ENCODE measurements at places on chromosomes 3 and 15. TPM values are rescaled to one million over a fixed set of nuclear protein-coding genes. Genes with fewer than 3 reads are reported as not detected.

DNA sequence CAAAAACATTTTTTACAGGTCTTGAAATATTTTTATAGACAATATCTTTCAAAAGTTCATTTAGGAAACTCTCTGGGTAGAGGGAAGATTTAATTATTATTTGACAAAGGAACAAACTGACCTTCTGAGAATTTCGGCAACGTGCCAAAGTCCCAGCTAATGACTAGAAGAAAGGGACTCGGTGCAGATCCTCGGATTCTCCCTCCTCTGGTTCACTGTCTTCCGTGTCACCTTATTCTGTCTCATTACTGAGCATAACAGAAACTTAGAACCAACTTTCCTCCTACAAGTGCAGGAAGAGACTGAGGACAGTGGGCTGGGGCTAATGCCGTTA is 339.1 kb downstream of the MECOM start:
- no peak for DNase-seq

DNA sequence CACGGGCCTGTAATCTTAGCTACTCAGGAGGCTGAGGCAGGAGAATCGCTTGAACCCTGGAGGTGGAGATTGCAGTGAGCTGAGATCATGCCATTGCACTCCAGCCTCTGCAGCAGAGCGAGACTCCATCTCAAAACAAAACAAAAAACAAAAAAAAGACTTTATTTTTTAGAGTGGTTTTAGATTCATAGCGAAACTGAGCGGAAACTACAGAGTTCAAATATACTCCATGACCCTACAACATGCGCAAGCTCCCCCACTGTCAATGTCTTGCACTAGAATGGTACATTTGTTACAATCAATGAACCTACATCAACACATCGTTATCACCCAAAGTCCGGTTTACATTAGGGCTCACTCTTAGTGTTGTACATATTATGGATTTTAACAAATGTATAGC is 2.2 kb upstream of the CRTAP start:
- DNase-seq: no peak

The KLHL25 gene
- total RNA-seq: 6.2 TPM

The TICRR gene
- under 0.01 TPM for total RNA-seq

The ZNF502 gene
- 20.9 TPM for total RNA-seq

DNA sequence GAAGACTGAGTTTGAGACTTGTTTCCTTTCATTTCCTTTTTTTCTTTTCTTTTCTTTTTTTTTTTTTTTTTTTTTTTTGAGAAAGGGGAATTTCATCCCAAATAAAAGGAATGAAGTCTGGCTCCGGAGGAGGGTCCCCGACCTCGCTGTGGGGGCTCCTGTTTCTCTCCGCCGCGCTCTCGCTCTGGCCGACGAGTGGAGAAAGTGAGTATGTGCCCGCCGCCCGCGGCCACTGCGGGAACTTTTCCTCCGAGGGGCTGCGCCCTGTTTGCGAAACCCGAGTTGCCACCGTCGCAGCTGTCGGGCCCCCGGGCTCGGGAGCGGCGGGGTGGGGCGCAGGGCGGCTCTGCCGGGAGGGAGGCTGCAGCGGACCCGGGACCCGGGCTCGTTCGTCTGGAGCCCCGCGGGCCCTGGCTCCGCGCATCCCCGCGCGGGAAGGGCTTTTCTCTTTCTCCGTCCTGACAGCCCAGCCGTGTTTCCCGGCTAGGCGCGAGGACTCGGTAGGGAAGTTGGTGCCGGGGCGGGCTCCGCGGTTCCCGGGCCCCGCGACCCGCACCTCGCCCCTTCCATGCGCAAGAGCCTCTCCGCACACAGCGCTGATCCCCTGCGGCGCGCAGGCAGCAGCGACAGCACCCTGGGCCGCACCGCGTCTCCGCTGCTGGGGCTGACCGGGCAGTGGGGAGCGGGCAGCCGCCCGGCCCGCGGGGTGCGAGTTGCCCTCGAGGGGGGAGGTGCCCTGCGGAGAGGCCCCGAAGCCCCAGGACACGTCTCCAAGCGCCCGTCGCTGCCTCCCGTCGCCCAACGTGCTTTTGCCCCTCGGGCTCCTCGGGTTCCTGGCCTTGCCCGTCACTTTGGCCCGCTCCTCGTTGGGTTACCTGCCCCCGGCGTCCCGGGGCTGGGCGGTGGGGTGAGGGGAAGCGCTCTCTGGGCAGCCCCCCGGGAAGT is 1.4 kb downstream of the IGF1R start:
- peak; percentile 42 for DNase-seq

The CISH gene
- 2.1 TPM for total RNA-seq

GRCh38 chr15:91508633-91509032 is 344.9 kb upstream of the SLCO3A1 start:
- no peak for DNase-seq

DNA sequence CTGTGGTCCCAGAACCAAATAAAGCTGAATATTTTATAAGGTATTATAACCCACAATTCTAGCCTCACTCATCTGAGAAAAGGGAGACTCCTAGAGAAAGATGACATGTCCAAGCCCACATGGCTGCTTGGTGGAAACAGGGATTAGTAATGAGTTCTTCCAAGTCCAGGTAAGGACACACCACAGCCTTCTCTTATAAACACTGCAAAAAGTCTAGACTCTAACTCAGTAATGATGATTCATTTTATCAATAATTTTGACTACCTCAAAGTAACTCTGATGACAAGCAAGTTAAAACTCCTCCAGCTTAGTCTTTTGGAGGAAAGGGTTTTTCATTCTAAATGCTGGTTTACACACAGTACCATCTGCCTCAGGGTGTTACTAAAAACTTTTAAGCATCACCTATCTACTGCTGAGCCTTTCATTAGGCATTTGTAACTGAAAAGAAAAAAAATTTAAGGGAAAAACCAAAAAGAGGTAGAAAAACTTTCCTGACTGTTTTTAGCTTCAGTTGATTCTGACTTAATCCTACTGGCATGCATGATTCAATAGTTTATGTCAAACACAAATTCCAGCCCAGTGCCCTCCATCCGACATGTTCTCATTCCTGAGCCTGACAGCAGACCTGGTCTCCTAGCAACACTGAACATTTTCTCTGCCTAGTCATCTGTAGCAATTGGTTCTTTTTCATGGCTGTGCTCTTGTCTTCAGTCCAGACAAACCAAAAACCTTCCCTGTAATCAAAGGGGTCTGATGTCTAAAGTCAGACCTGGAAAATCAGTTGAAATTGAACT is 43.9 kb downstream of the P3H2 start:
- peak; percentile 62 for DNase-seq

GRCh38 chr3:17535274-17535673 is 207.2 kb downstream of the TBC1D5 start:
- DNase-seq: no peak

The SEMA6D gene
- 6.3 TPM for total RNA-seq

The KIF23 gene
- 3.1 TPM for total RNA-seq

GRCh38 chr15:90400005-90400758 is 12.1 kb downstream of the IQGAP1 start:
- no peak for DNase-seq

DNA sequence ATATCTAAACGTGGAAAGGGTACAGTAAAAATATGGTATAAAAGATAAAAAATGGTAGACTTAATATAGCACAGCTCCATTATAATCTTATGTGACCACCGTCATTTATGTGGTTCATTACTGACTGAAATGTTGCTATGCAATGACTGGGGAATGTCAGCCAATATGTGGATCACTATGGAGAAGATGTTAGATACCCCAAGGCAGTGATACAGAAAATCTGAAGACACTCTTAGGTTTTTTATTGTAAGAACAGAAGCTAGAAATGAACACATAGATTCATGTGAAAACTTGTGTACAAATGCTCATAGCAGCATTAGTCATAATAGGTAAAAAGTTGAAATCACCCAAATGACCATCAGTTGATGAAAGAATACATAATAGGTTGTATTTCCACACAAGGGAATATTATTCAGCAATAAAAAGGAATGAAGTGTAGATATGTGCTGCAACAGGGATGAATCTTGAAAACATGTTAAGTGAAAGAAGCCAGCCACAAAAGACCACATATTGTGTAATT is 18.4 kb downstream of the MEF2A start:
- no peak for DNase-seq

DNA sequence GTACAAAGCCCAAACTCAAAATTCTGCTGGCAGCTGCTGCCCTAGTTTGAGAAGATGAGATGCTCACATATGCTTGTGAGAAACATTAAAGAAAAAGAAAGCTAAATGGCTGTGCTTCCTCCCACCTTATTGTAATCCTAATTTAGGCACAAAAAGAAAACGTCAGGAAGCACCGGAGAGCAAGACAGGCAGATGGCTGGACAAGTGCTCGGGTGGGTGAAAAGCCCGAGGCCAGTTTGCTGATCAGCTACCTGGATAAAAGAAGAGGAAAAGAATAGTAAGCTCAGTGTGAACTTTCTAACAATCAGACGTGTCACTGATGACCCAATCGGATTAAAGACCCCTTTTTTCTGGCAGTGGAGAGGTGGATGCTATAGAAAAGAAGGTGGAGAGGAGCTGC is 368.0 kb upstream of the ATP10A start:
- DNase-seq: no peak

The IQCF5 gene
- not detected for total RNA-seq

The FBXW12 gene
- 0.55 TPM for total RNA-seq

DNA sequence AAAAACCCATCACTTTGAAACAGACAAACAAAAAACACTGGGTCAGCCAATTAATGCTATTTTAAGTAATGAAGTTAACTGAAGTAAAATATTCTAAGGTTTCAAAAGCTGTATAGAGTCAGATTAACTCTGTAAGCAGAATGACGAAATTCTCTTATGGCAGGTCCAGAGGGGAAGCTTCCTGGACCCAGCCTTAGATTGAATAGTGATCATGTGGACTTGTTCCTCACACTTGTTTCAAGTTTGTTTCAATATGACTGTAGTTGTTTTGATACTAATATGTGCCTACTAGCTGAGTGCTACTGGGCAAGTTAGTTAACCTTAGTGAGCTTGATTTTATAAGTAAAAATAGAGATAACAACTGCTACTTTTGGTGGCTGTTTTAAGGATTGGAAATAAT is 32.6 kb downstream of the PLS1 start:
- DNase-seq: no peak

DNA sequence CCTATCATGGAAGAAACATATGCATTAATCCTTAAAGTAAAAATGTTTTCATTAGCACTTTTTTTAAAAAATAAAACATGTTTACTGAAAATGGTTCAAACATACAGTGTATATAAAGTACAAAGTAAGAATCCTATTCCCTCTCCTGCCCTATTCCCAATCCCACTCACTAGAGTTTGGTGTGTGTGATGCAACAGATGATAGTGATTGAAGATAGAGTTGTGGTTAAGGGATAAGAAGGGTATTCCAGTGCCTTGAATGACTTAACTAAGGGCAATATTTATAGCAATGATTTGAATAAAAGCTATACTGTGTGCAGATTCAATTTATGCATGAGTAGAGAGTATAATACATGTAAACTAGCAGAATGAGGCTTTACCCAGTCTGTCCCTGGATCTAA is 18.1 kb downstream of the ZNF280D start:
- no peak for DNase-seq

- peak; percentile 58 for DNase-seq
These were observed 489.8 kb upstream of the PROK2 start for GRCh38 chr3:72274493-72275330.

DNA sequence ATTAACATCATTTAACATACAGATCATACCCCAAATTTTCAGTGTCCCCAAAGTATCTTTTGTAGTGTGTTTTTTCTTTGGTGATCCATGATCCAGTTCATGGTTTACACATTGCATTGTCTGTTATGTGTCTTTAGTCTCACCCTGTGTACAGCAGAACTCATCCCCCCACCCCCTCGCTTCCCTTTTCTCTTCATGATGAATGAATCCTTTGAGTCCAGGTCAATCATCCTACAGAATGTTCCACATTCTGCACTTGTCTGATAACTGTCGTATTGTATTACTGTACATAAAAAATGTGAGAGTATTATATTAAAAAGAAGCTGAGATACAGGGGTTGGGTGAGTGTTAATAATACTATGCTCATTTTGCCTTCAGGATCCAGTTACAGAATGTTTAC is 14.6 kb upstream of the NIT2 start:
- no peak for DNase-seq

DNA sequence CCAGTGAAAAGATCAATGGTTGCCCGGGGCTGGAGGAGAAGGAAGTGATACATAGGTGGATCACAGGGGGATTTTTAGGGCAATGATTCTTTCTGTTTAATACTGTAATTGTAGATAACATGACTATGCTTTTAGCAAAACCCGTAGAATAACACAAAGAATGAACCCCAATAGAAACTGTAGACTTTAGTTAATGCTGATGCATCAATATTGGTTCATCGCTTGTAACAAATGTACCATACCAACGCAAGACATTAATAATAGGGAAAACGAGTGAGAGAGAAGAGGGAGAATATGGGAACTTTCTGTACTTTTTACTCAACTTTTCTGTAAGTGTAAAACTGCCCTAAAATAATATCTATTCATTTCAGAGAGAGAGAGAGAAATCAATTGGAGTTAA is 383.3 kb upstream of the ATP11B start:
- DNase-seq: no peak

DNA sequence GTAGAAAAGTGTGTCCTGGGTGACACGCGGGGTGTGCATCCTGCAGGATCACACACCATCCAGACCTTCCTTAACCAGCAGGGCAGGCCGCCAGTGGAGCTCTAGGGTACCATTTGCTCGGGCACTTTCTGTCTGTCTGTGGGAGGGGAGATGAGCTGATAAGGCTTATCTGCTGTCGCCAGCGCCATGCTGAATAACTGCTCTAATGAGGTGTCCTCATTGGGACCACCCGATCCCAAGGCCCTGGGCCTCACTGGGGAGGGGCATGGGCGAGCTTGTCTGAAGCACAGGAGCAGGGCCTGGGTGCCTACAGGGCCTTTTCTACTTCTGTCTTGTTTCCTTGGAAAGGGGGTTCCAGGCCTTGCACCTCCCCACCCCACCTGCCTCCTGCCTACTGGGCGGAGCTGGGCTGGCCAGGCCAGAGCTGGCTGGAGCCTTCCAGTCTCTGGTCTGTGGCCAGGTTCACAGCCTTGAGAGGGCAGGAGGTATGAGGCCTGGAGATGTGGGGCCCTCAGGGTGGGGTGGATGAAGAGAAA is 2.5 kb upstream of the GATA2 start:
- peak; percentile 34 for DNase-seq

DNA sequence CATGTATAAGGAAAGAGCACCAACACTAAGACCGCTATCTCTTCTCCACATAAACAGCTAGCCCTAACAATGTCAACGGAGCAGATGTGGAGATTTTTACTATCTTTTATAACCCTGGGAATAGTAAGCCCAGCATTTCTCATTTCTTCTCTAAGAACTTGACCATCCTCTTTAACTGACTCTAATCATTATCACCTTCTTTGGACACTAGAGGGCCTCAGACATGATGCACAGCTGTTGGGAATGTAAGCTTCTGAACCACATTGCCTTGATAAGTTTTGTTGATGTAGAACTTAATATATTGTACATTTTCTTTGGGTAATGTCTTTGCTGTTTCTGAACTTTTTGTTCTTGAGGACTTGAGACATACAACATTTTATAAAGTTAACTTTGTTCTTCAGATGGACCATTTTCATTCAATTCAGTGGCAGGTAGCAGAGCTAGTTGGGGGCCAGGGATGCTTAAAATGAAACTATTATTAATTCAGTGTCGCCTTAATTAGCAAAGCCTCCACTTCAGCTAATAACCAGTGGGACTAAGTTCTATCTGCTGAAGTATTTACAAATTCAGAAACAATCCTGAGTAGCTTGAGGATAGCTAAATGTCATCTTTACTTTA is 9.6 kb upstream of the TAGLN3 start:
- DNase-seq: no peak

The CTXN2 gene
- not detected for total RNA-seq

The PRTG gene
- total RNA-seq: 37.2 TPM

GRCh38 chr3:188687389-188687788 is 484.4 kb upstream of the TPRG1 start:
- no peak for DNase-seq

The FSIP1 gene
- 4.3 TPM for total RNA-seq

- no peak for DNase-seq
These were observed 1.9 kb downstream of the MORC1 start for GRCh38 chr3:109116031-109116430.

The FETUB gene
- not detected for total RNA-seq
